ENCODE measurements at places on chromosomes 5 and 9.

DNA sequence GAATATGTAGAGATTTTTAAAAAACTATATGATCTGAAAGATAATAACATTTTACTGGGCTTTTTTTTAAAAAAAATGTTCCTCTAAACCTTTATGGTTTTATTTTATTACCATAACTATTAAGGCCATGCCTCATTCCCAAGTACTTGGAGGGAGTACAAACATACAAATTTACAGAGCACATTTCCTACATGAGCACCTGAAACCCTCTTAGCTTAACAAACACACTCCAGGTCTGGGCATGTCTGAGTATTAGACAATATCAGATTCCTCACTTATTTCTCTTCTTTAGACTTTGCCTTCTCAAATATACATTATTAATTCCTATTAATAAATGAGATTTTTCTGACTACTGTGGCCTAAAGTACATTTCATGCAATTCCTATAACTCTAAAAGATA, 319.2 kb downstream of the SLCO4C1 start:
- no peak for DNase-seq

DNA sequence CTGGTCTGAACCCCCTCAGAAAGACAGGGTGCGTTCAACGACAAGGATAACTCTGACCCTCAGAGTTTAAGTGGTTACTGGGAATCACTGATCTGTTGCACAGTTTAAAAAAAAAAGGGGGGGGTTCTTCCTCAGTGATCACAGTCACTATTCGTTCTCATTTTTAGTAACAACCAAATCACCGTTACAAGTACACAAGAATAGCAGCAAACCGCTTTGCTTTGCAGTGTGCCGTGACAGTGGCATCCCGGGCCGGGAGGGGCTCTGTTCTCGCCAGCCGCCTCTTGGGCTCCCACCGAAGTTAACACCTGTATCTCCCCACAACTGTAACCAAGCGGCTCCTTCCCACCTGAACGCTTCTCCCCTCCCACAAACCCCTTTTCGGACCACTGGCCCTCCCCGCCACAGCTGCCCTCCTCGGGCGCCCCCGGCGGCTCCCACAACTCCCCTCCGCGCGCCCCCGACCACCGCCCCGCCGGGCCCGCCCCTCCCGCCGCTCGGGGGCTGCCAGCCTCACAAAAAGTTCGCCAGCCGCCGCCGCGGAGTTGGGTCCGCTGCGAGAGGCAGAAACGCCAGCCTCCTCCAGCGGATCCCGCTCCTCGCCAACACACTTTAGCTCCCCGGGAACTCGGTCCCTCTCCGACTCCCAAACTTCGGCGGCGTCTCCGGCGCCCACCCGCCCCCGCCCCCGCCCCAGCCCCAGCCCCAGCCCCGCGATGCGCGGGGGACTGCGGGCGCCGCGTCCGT, 1.2 kb downstream of the SSBP2 start:
- peak; percentile 69 for DNase-seq

- DNase-seq = no peak
These were observed 213.3 kb downstream of the CDK5RAP2 start for GRCh38 chr9:120366644-120367019.

- DNase-seq = no peak
These were observed 111.9 kb upstream of the TARS1 start for GRCh38 chr5:33328818-33329217.

DNA sequence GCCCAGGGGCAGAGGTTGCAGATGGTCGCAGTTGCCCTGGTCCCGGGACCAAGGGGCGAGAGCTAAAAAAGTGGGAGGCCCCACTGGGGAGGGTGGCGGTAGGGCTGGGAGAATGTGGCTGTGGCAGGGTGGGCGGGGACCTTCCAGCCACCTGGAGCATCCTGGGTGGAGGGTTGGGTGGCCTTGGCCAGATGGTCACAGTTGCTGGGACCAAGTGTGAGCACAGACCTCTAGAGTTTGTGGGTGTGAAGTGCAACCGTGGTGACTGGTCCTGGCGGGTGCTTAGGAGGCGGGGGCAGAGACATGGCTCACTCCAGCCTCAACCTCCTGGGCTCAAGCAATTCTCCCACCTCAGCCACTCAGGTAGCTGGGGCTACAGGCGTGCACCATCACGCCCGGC, 5.7 kb upstream of the TRAF2 start:
- DNase-seq = no peak

DNA sequence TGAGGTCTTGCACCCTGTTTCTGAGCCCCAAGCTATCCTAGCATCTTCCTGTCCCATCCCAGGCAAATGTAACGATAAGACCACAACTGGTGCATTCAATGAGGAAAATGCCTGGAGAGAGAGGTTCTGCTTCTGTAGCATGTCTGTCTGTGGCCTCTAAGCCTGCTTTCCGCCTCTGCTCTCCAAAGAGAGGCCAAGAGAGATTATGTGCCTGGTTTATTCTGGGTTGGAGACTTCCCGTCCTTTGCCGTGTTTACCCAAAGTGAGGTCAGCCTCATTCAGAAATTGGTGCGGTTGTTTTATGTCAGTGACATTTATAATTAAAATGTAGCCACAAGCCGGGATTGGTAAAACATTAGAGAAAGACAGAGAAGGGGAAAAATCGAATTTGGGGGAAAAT, 77.8 kb downstream of the FGF1 start:
- DNase-seq = no peak

DNA sequence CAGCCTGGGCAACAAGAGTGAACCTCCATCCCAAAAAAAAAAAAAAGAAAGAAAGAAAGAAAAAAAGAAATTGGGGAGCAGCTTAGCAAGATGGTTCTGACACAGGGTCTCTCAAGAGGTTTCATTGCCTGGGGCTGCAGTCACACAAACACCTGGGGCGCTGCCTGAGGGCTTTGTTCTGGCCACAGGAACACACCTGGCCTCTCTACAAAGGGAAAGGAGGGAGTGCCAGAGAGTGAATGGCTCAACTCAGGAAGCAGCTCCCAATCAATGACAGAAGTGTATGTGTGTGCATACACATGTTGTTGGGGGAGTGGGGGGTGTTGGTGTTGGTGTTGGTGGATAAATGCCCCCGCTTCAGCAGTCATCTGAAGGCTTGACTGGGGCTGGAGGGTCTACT, 32.4 kb upstream of the CTNNA1 start:
- DNase-seq = no peak

DNA sequence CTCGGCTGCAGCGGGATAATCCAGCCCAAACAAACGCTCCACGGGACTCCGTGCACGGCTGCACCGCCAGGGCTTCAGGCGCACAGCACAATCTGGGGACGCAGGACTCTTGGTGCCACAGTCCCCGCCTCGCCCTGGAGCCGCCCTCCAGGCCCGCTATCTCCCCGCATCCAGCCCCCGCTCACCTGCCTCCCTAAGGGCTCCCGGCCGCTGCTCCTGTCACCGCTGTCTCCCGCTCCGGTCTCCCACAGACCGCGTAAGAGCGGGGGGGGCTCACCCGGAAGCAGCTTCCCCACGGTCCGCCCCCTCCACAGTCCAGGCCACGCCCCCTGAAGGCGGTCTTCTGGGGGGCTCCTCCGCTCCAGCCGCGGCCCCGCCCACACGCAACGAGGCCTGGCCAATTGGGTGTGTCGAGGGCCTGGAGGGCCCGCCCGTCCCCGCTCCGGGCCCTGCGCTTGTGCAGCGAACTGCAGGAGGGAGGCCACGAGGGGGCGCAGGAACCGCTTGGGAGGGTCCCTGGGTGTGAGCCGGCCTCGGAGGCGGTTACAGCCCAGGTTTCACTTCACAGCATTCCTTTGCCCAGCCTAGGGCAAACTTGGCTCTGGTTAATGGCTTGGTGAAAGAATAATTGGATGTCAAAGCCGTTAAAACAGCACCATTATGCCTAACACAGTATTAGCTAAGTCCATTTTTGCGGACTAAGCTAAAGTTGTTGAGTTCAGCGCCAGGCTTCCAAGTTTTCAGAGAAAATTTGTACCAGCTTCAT, at the start of gene ALAD:
TSS of gene ALAD (minus strand) at position 258 of the 766 bp plus-strand sequence. CDS start 7,725 bp downstream, outside the sequence.
- peak; percentile 87 for DNase-seq
